ENCODE measurements at places on chromosomes 13 and 19.
A peak's percentile ranks its signal among the peaks of the same experiment; 100 is the strongest.

- no peak for DNase-seq
These were observed 100.5 kb upstream of the TEX29 start for GRCh38 chr13:111219950-111220349.

- no peak for DNase-seq
These were observed 44.4 kb upstream of the ZNF91 start for GRCh38 chr19:23439623-23440022.

DNA sequence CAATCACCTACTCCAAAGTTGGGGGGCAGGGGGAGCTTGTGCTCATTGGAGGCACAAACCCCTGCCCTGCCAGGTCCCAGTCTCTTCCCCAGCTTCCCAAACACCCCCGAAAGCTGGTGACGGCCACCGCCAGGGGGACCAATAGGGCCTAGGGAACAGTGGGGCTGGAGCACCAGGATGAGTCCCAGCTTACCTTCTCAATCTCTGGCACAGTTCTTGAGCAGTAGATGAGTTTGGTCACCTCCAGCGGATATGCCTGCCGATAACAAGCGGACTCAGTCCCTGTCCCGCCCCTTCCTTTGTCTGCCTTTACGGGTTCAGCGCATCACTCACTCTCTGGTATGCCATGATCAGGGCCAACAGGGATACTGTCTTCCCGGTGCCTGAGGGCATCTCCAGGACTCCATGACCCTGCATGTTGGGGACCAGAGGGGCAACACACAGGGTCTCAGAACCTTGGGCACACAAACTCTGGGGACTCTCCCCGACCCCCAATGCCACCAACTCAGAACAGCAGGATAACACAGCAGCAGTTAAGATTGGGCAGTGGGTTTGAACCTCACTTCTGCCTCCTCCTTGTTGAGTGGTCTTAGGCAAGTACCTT is 1.5 kb downstream of the ERCC2 start:
- DNase-seq = no peak

DNA sequence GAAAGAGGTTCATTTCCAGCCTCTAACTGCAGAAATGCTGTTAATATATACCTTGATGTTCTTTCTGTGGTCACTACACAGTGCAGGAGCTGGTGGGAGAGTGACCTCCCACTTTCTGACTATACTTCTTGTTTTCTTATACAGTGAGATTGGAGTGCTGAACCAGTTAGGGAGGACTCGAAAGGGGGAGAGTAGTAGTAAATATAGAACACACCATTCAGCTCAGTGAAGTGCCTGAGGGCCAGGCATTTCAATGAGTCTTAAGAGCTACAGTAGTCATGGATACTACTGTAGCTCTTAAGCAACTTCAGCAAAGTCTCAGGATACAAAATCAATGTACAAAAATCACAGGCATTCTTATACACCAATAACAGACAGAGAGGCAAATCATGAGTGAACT is 372.9 kb downstream of the MTUS2 start:
- DNase-seq = no peak

- DNase-seq = no peak
These were observed 563 bp upstream of the PDCD5 start for GRCh38 chr19:32580353-32580900.

DNA sequence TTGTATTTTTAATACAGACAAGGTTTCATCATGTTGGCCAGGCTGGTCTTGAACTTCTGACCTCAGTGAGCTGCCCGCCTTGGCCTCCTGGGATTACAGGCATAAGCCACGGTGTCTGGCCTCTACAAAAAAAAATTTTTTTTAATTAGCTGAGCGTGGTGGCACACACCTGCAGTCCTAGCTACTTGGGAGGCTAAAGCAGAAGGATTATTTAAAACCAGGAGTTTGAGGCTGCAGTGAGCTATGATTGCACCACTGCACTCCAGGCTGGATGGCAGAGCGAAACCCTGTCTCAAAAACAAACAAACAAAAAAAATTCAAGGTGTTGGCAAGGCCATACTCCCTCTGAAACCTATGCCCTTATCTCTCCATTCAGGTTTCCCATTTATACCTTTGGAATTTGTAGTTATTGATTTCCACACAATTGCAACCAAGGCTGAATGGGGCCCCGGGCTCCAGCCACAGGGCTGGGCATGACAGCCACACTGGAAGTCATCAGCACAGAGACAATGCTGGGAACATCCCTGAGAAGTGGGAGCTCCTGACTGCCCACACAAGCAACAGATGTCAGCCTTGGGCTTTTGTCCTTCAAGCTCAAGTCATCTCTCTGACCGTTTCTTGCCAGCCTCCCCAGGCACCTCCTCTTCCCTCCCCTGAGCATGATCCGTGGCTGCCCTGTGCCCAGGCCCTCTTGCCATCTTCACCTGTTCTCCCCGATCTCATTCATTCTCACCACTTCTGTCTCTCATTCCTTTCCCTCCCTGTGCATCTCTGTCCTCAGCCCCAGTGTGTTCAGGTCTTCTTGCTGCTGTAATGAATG is 27.2 kb upstream of the CALM3 start:
- no peak for DNase-seq

DNA sequence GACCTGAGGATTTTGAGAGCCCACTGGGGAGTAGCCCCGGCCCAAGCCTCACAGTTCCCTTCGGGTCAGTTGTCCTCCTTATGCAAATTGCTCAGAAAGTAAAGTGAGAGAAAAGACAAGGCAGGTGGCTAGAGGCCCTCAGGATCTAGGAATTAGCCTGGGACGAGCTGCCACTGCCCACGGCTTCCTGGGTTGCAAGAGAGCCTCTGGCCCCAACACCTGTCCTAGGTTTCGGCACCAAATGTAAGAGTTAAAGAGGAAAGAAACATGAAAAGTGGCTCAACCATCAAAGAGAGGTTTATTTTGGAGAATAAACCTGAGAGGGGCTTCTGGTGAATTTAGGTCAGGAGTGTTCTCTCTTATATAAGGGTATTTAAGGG is 25.6 kb downstream of the TMEM255B start:
- no peak for DNase-seq

DNA sequence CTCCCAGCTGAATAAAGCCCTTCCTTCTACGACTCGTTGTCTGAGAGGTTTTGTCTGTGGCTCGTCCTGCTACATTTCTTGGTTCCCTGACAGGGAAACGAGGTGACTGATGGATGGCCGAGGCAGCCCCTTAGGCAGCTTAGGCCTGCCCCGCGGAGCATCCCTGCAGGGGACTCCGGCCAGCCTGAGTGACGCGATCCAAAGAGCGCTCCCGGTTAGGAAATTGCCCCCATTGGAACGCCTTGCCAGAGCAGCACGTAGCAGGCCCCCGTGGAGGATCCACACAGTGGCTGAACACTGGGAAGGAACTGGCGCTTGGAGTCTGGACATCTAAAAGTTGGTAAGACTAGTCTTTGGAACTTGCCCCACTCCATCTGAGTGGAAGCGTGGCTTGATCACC is 296.8 kb upstream of the SGCG start:
- no peak for DNase-seq

DNA sequence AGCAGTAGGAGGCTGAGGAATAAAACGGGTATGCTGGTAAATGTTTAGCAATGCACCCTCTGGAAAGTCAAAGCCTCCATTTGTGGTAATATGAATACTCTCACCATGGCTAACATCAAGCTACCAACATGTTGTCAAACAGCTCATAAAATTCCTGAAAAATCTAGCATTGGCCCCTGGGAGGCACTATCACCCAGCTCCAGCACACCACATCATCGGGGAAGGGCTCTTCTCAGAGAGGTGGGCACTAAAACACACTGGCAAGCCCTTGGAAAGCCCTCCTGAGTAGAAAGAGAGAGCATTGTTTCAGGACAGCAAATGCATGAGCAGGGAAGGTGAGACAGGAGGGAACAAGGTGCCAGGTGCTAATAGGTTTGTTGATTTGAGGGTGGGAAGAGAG is 53.9 kb upstream of the FLT1 start:
- DNase-seq = no peak

- peak; percentile 21 for DNase-seq
These were observed 74.2 kb upstream of the RFC3 start for GRCh38 chr13:33743438-33744368.

DNA sequence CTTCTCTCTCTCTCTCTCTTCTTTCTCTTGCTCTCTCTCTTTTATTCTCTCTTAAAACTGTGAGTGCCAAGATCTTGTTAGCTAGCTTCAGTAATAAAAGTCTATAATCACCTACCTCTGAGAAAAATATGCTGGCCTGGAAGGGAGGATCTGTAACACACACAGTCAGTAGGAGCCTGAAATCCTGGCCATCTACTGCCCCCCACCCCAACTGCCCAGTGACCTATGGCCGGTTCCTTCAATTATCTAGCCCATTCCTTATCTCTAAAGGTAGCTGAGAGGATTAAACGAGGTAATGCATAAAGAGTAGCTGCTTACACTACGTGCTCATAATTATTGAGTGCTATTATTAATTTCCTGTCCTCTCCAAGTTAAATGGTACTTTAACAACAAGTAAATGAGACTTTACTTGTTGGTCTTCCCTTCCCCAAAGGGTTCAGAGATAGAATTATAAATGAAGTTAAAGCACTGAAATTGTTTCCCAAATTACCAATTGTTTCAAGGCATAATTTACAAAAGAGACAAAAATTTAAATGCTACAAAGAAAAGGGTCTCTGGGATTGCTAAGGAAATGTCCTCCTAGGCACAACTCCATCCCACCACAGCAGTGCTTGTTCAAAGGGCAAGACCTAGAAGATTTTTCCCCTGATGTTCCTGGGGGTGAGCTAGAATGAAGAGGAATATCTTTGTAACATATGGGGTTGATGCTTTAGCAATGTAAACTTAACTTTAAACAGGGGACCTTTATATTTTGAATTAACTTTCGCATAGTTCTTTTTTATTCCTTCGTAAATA is 1.8 kb downstream of the LCP1 start:
- no peak for DNase-seq

DNA sequence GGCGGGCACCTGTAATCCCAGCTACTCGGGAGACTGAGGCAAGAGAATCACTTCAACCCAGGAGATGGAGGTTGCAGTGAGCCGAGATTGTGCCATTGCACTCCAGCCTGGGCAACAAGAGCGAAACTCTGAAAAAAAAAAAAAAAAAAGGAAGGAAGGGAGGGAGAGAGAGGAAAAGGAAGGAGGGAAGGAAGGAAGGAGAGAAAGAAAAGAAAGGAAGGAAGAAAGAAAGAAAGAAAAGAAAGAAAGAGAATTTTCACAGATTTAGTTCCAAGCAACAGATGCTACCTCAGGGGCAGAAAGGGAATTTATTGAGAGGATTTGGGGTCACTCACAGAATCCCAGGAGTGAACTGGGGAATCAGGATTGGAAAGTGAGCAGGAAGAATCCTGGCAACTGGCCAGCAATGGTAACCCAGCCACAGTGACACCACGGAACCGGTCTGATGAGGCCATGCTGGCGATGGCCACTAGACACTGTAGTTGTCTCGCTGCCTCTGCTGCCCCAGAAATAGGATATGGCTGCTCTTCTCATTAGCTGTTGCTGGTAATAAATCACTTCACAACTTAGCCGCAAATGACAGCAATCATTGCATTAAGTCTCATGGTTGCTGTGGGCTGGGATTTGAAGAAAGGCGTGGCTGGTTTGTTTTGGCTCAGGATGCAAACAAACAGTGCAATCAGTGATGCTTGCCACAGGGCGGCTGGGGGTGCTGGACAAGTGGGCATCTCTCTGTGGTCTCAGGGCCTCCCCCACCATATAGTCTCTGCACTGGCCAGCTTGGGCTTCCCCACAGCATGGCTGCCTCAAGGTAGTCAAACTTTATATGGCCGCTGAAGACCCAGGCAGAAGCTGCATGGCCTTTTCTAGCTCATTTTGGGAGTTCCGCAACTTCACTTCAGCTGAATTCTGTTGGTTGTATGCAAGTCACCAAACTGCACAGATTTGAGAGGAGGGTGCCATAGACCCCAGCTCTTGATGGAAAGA is 5.2 kb upstream of the BCAM start:
- no peak for DNase-seq

Measured in immature natural killer cell (primary cell).